ENCODE measurements at places on chromosomes 5 and 9.

GRCh38 chr5:151244206-151244605 is 8.8 kb upstream of the GM2A start:
- DNase-seq: no peak

DNA sequence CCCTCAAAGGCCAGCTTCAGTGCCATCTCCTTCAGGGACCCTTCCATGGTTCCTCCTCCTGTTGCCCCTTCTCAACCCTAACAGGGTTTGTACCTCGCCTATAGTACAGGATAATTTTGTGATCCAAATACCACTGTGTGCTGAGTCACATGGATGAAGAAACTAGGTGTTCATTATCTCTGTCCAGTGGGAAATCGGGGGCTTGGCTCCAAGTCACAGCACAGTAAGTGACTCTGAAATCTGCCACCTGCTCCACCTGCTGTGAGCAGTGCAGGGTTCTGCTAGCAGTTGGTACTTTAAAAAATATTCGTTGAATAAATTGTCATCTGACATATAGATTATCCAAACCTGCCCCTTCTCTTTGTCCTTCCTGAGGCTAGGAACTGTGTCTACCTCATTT is 123.2 kb upstream of the OTULINL start:
- no peak for DNase-seq

GRCh38 chr9:129416821-129417539 is 203.9 kb downstream of the C9orf50 start:
- DNase-seq: no peak

- DNase-seq: no peak
These were observed 283.2 kb downstream of the SH3GL2 start for GRCh38 chr9:17862101-17862500.

GRCh38 chr5:167816864-167817263 is 474.6 kb upstream of the WWC1 start:
- DNase-seq: no peak

- no peak for DNase-seq
These were observed 29.6 kb downstream of the CAPSL start for GRCh38 chr5:35908814-35909213.

GRCh38 chr5:84298628-84299027 is 86.1 kb downstream of the EDIL3 start:
- DNase-seq: no peak

GRCh38 chr9:122204055-122204454 is 24.7 kb downstream of the LHX6 start:
- DNase-seq: no peak

DNA sequence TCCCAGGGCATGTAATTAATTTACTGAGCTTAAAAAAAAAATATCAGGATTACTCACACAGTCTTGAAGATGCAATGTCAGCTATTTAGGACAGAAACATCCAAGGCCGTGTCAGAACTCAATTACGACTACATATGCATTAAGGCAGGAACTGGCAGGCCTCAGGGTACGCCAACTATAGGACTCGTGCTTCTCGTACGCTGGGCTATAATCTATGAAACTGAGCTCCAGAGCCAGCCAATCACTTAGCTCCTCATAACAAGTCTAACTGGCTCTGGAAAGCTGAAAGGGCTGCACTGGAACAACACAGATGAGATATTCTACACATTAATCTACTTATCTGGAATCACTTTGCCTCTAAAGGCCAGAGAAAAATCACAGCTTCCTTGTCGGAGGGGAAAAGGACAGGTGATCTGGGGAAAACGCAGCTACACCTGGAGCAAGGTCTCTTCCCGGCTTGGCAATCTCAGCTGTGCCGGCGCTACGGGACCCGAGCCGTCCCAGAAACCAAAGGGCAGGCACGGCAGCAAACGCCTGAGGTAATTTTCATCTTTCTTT is 212.0 kb downstream of the DEPDC1B start:
- no peak for DNase-seq

DNA sequence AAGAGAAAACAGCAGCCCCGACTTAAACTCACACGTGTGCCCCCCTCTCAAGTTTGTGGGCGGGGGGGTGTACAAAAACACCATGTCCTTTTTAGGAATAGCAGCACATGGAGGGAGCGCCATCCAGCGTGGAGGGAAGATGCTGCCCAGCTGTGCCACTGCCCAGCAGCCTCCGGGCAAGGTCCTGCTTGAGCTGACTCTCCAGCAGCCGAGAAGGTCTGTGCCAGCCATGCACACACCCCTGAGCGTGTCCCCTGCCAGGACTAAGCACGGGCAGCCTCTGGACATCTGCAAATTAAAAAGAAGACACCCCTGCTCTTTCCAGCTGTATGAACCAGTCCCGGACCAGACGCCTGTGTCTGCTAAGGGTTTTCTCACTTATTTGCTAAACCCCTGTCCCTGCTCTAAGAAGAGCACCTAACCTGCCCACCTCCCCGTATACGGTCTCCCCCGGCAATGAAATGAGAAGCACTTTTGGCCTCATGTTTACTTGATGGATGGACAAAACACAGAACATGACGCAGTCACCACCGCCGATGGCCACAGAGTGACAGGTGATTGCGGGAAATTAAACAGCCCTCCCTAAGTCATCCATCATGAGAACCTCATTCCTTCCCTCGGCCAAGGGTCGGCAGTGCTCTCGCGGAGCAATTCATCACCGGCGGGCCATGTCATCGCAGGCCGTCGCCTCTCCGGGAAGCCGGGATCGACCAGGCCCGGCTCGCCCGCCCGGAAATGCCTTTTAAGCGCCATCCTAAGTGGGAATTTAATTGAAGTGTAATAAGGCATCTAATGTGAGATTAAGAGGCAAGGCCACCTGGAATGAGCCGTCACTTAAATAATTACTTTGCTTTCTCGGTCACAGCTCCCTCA is 96.9 kb downstream of the OLFM1 start:
- DNase-seq: no peak

- no peak for DNase-seq
These were observed 89.5 kb downstream of the ESM1 start for GRCh38 chr5:54895816-54896341.

DNA sequence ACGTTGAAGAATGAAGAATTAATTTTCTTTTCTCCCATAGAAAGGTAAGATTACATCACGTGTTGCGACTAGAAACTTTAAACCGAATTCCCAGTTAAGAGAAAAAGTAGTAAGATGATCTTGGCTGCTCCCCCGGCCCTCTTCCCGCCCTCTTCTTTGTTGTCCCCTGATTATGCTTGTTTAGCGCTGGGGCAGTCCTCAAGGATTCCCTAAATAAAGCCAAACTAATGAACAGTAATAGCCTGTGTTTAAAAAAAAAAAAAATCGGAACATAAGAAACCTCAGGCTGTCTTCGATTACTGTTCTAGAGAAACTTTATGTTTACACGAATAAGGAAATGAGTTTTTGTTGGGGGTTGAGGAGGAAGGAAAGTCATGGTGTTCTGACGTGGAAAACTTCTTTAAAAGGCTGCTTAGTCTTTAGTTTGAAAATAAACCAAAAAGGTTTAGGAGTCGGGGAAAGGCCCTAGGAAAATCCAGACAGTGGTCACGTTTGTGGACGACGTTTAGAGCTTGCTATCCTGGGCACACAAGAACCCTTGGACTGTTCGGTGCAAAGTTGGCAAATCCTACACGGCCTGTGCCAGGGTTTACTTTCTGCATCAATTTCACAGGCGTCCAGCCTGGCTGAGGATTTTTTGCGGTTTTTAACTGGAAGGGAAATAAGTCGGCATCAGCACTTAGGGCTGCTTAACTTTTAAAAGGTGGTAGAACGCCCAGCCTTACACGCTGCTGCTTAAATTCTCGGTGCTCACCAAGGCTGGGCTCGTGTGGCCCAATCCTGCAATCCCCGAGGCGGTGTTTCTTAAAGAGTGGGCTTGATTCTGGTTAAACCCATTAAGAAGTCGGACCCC is 1.1 kb upstream of the MAT2B start:
- no peak for DNase-seq

GRCh38 chr5:66722686-66723085 is 126.5 kb downstream of the MAST4 start:
- DNase-seq: no peak

- no peak for DNase-seq
These were observed 279.8 kb upstream of the POU5F2 start for GRCh38 chr5:94021246-94021645.

- DNase-seq: no peak
These were observed 67.5 kb downstream of the C7 start for GRCh38 chr5:40976836-40977235.

- no peak for DNase-seq
These were observed 42.4 kb downstream of the STRBP start for GRCh38 chr9:123225995-123226394.

GRCh38 chr5:115589043-115589442 is 13.2 kb downstream of the TICAM2 start:
- DNase-seq: no peak

DNA sequence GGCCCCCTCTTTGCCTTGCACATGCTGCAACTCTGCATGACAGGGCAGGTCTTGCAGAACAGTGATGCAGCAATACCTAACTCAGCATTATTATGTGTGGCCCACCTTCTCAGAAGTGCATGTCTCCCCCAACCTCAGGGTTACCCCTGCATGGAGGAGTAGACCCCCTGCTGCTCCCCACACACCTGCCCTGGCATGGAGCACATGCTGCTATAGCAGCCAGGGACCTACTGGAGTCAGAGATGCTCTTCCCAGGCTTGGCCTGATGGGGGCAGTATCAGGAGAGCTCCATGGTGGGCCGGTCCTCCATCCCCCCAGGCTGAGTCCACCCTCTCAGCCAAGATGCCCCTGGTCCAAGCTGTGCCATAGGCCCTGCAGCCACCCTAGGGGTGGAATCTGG is 13.2 kb upstream of the BOD1 start:
- no peak for DNase-seq

GRCh38 chr9:22052376-22052945 is 43.4 kb upstream of the CDKN2B start:
- DNase-seq: no peak

DNA sequence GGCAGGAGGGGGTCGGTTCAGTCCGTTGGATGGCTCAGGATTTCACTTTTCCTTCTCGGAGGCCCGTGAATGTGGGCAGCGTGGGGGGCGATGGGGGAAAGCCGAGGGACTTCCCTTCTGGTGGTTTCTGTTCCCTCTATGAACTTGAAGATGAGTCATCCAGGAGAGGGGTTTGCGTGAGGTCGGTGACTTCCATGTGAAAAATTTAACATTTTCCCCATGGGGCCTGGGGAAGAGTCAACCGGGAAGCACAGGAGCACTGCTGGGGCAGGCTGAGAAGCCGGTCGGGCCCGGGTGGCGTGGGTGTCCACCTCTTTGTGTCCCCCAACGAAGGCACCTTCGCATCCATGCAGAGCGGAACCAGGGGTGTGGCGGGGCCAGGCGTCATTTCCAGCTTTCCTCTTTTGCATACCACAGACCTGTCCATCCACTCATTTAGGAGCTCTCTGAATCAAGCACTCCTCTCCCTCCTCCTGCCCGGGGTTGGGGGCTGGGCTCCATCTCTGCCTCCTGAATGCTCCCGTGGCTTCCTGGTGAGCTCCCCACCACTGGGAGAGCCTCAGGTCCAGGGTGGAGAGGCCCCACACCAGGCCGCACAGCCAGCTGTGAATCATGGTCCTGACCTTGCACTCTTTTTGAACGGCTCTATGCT is 68.4 kb downstream of the ANKRD33B start:
- no peak for DNase-seq

GRCh38 chr5:147170603-147171002 is 64.2 kb upstream of the STK32A start:
- no peak for DNase-seq

DNA sequence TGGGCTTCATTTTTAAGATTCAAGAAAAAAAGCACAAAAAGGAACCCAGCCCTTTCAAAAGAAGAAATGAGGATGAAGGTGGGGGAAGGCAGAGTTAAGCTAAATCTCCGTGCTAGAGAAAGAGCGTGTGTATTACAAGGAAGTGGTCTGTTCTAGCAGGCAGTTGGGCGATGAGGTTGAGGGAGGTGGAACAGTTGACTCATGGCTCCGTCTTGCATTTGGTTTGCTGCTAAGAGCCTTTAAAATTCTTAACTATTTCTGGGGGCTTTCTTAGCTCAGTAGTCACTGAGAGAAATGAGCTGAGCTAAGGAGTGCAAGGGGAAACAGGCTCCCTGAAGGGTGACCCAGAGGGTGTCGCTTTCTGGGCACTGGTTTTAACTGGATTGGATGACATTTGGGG is 117.4 kb downstream of the GCNT1 start:
- DNase-seq: peak; percentile 27

- no peak for DNase-seq
These were observed 35.7 kb upstream of the OR13D1 start for GRCh38 chr9:104658496-104659195.

DNA sequence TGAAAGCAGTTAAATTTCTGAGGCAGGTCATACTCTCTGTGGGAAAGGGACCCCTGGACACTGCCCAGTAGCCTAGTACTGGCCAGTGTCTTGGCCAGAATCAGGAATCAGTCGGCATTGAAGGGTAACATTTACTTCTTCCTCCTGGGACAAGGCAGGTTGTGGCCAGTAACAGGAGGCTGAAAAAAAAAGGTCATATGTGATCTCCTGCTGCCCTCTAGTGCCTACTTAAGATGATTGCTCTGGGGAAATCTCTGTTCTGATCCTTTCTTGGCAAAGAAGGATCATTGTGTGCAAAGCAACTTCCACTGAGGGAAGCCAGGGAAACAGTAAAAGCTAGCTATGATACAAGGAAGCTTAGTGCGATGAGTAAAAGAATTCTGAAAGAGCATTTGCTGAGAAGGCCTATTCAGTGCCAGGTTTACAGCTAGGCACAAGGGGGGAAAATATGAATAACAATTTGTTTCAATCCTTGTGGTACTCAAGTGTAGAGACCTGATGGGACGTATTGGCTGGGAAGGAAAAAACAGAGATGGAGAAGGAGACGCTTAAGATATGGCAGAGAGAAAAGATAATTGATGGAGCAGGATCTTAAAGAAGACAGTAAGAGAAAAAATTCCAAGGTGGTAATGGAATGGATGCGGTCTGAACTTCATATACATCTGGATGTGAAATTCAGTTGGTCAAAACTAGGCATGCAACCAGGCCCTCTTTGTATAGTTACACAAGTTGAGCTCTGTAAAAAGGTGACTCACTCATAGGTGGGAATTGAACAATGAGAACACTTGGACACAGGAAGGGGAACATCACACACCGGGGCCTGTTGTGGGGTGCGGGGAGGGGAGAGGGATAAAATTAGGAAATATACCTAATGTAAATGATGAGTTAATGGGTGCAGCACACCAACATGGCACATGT is 25.8 kb upstream of the TRIM32 start:
- no peak for DNase-seq

DNA sequence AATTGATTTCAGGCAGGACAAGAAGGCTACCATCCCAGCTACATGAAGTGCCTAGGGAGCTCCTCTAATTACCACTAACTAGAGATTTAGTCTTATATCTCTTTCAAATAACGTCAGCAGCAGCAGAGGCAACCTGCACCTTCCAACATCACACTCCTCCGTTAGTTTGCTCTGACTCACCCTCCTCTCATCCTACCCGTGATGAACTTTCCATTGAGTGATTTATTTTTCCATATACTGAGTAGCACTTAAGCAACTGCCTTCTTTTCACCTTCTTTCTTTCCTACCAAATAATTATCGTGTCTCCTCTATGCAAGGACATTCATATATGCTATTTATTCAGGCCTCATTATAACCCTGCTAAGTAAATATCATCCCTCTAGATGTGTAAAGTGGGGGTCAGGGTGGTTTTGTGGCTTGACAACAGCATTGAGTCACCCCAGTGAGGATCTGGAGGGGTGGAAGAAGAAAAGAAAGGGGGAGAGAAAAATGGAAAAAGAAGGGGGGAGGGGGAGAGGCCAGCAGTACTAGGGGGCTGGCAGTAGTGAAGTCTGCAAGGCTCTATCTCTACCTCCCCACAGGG is 64.6 kb upstream of the CAST start:
- no peak for DNase-seq

Measured in activated CD8-positive, alpha-beta memory T cell treated with anti-CD3 and anti-CD28 coated beads for 1 hour (primary cell).